GM06990 (cell line): ENCODE measurements at places on chromosomes 4 and X.

DNA sequence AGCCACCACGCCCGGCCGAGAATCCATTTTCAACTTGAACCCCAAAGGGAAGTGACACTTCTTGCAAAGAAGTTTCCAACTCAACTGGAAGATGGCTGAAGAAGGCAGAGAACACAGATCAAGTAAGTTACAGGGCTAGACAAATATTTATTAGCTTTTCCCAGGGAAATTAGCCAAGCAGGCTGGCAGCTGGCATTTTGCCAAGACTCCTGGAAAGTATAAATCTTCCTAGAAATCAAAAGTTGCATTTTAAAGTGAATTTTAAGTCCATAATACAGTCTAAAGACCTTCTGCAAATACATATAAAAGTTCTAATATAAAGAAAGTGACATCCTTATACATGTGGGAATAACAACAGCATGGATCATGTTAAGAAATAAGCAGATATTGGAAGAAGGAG lies 3.4 kb upstream of the MRPL1 start:
- no peak for DNase-seq

- DNase-seq = no peak
Measured at GRCh38 chrX:48505481-48505880, 3.3 kb upstream of the PORCN start.

DNA sequence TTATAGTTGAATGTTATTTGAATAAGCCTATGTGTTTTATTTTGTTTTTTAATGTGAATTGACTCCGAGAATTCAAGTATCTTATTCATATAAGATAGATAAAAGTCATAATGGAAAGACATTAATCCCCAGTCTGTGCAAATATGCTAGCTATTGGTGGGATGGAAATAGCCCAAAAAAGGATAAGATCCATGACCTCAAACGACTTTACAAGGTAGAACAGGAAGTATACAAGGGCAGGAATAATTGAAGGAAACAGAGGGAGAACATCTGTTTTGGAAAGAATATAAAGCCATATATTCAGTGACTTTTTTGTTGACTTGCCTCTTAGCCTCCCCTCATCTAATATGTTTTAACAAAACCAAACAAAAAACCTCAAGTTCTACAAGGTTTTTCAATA lies 9.0 kb downstream of the ABCE1 start:
- DNase-seq = no peak

- DNase-seq = no peak
Measured at GRCh38 chr4:7810783-7811535, 128.7 kb downstream of the AFAP1 start.

DNA sequence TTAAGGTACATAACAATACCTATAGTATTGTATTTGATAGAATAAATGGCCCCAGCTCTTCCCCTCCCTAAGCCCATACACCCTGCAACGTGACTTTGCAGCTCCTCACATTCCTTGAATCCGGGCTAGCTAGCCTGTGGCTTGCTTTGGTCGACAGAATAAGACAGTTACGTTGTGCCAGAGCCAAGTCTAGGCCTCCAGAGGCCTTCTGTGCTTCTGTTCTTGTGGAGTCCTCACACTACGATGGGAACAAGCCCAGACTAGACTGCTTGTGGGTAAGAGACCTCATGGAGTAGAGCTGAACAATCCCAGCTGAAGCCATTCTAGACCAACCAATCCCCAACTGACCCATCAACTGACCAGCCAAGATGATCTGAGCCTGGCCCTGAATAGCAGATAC lies 102.4 kb upstream of the PLAC1 start:
- DNase-seq = no peak

DNA sequence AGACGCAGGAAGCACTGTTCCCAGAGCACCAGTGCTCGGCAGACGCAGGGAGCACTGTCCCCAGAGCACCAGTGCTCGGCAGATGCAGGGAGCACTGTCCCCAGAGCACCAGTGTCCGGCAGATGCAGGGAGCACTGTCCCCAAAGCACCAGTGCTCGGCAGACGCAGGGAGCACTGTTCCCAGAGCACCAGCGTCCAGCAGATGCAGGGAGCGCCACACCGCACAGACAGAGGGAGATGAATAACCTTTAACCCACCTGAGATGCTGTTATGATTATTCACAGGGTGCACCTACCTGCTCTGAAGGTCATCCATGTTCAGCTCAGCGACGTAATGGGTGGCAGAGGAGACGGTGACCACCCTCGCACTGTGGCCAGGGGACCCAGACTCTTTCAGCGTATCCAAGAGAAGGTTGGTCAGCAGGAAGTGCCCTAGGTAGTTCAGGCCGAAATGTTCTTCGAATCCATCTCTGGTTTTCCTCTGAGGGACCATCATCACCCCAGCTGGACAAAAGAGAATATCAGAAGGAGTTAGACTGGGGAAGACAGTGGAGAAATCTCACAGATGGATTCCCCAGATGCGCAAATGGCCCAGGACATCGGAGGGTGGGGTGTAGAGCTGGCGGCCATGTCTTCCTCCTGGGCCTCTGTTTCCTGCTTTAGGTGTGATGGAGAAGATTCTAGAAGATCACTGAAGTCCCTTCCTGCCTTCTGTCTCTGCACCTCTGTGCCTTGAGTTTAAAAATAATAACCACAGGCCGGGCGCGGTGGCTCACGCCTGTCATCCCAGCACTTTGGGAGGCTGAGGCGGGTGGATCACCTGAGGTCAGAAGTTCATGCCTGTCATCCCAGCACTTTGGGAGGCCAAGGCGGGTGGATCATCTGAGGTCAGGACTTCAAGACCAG lies 234.1 kb downstream of the DHRSX start:
- no peak for DNase-seq

- DNase-seq = no peak
Measured at GRCh38 chr4:147596377-147596776, 20.8 kb upstream of the TMEM184C start.

DNA sequence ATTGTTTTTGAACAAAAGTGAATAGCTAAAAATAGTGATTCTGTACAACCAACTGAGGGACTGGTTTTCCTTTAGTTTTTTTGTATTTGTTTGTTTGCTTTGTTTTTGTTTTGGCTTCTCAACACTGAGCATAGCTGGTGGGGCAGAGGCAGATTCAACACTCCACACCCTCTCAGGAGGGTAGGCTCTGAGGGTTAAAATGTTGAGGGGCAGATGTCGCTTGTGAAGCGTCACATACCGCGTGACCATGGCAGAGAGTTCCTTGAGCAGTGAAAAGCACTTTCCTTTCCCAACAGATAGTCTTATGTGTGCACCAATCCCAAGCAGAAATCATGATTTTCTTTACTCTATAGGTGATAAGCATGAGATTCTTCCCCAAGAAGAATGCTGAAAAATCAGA lies 155.0 kb downstream of the PALLD start:
- DNase-seq = no peak

- DNase-seq = no peak
Measured at GRCh38 chr4:22179124-22179874, 230.7 kb upstream of the KCNIP4 start.

GRCh38 chrX:150051096-150051495 lies 112.8 kb upstream of the EOLA2 start:
- DNase-seq = no peak

GRCh38 chr4:1967512-1968149 lies 41.1 kb downstream of the NELFA start:
- DNase-seq = no peak

DNA sequence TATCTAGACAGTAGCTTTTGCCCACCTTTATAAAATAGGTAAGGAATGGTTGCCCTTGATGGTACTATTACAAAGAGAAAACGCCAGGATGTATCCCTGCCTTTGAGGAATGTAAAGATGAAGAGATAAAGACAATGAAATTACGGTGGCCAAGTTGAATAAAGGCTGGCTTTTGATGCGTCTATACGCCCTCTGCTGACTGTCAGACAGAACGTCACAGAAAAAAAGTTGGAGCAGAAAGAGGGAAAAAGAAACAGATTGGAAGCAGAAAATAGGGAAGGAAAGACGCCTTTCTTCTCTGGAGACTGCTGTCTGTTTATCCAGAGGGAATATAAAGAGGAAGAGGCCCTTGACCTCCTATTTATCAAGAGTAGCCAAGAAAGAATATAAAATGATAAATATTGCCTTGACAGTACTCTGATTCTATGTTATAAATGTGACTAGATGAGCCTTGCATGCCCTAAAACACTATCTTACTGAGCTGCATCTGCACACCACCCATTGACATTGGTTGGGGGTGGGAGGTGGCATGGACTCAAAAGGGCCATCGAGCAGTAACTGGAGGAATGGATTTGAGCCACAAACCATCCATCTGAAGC lies 30.6 kb downstream of the PCDH19 start:
- no peak for DNase-seq
